Subcutaneous preadipocyte (primary cell): ENCODE measurements at places on chromosomes 6 and 20. TPM values are rescaled to one million over a fixed set of nuclear protein-coding genes. Genes with fewer than 3 reads are reported as not detected.

The CCN6 gene
- not detected in 2 replicates for total RNA-seq

The ECT2L gene
- total RNA-seq: not detected in 2 replicates

The MYH7B gene
- under 0.01 TPM in 1 of 2 replicates, not detected in the other for total RNA-seq

The PSORS1C2 gene
- total RNA-seq: not detected in 2 replicates

The XPO5 gene
- total RNA-seq: 33.4 and 53.6 TPM in 2 replicates

The TCF21 gene
- 0.20 and 0.37 TPM in 2 replicates for total RNA-seq

The FNDC11 gene
- total RNA-seq: 0.20 and 0.37 TPM in 2 replicates

The ENPP3 gene
- under 0.01 TPM in 1 of 2 replicates, not detected in the other for total RNA-seq
